Stimulated activated CD4-positive, alpha-beta T cell treated with anti-CD3 and anti-CD28 coated beads, Interleukin-2, amount 100 ng/mL, for 24 hours (primary cell): ENCODE measurements at places on chromosomes 6 and 20.

GRCh38 chr6:134308800-134309199 lies 9.1 kb downstream of the SGK1 start:
- DNase-seq = no peak

GRCh38 chr20:63982937-63983336 lies 2.0 kb downstream of the PRPF6 start:
- no peak for DNase-seq

DNA sequence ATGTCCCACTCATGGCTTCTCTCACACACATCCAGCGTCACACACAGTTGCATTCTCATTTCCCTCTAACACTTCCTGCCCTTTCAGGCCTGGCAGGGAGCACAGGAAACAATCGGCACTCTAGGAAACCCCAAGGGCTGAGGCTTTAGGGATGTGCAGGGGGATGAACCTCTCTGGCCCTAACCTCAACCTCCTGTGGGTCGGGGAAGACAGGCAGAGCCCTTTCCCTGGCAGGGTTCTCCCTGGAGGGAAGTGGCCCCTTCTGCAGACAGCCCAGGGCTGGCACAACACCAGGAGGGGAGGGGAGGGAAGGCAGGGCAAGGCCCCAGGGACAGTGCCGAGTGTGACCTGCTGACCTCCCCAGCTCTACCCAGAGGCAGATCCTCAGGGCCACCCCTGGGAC lies 2.7 kb downstream of the TEAD3 start:
- DNase-seq = no peak

DNA sequence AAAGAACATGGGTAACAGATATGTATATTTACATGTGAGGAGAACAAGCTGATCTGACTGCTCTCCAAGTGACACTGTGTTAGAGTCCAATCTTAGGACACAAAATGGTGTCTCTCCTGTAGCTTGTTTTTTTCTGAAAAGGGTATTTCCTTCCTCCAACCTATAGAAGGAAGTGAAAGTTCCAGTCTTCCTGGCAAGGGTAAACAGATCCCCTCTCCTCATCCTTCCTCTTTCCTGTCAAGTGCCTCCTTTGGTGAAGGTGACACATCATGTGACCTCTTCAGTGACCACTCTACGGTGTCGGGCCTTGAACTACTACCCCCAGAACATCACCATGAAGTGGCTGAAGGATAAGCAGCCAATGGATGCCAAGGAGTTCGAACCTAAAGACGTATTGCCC lies 5.2 kb downstream of the HFE start:
- no peak for DNase-seq

DNA sequence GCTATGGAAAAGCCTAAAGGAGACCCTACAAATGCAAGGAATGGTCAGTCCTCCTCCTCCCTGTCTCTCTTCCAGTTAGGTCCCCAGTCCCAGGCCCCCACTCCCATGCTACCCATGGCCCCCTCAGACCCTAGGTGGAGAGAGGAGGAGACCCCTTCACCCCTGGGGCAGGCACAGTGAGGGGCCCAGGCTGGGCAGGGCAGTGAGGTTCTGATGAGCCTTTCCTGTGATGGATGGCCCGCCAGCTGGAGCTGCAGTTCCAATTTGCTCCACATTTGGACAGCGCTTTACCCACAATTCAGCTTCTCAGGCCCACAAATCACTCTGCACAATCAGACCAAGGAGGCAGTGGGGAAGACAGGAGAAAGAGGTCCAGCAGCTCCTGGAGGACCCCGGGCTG lies 37.3 kb upstream of the MLN start:
- DNase-seq = no peak

DNA sequence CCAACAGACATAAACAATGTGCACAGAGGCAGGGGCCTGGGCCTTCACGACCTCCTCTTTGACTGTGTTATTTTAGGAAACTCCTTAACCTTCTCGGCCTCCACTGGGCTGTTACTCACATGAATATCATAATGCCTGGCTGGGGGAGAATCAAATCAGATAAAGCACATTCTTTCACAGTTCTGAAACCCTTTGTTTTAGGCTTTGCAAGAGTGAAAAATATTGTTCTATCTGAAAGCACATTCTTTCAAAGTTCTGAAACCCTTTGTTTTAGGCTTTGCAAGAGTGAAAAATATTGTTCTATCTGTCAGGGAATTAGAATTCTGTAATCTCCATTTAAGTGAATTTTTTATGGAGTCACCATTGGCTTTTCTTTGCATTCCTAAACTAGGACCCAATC lies 50.7 kb upstream of the SYNDIG1 start:
- DNase-seq = no peak

GRCh38 chr6:31728767-31729514 lies at the start of gene DDAH2:
DDAH2 (minus strand) TSS chr6:31729299; CDS start chr6:31729161, 138 bp downstream.
- DNase-seq = no peak

DNA sequence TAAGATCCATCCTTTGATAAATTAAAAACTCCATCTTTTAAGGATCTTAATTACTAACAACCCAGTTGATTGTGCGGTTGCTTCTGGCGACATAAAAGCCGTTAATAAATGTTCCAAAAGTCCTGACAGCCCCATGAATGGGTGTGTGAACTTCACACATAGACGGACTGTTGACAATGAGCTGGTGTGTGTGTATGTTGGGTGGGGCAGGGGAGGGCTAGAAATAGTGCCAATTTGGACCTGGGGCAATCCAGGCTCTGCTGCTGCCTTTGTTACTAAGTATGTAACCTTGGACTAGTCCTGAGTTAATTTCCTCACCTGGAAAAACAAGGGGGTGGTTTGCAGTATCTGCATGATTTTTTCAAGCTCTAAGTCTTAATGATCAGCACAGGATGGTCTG lies 4.2 kb downstream of the MAS1 start:
- DNase-seq = no peak

DNA sequence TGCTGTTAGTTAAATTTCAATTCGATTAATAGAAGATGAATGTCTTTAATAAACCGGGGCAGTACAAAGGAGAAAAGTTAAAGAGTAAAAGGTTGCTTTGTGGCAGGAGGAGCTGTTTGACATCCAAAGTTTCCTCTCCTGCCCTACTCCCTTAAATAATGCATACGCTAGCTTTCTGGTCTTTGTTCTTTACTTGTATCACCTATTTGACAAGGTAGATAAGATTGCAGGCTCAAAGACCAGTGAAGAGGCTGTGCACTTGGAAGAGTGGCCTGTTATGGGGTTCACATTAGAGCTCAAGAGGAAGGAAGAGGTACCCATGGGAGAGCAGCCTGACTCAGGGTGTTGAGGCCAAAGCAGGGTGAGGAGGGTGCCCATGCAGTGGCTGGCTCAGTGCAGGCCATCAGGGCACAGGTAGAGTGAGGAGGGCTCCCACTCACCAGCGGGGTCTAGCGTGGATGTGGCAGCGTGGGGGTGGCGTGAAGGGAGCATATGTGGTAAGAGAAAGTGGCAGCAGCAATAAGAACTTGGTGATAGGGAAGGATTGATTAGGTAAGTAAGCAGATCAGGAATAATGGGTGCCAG lies 29.3 kb upstream of the KLHL31 start:
- no peak for DNase-seq

DNA sequence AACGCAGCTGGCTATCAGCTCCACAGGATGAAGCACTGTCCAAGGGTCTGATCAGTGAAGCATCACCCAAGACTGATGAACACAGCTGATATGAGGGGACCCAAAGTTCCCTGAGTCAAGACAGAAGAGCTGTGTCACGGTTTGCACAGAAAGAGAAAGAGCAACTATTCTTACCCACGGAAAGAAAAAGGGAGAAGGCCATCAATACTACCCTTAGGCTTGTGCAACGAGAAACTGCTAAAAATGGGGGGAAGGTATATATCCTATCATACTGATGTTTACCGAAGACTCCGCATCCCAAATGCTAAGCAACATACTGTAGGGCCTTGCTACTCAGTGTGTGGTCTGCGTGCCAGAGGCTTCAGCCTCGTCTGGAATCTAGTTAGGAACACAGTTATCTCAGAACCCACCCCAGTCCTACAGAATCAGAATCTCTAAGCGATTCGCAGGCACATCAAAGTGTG lies 665 bp downstream of the FASTKD5 start:
- no peak for DNase-seq

- DNase-seq = no peak
These were observed 370.5 kb upstream of the RSPO3 start for GRCh38 chr6:126747728-126748540.
